IPS-NIHi11 (cell line): ENCODE measurements at places on chromosomes 4 and X.

DNA sequence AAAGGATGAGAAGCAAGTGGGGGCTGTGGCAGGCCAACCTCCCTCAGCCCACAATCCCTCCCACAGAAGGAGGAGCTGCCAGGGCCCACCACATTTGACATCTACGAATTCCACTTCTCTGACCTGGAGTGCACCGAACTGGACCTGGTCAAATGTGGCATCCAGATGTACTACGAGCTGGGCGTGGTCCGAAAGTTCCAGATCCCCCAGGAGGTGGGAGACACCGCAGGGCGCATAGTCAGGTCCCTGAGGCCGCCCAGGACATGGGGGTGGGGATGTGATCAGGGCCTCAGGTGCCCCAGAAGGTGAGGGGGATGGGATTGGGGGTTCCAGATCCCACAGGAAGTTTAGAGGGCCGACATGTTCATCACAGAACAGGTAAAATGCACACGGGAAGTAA, 13.7 kb downstream of the ATP5ME start:
- no peak for DNase-seq

- no peak for DNase-seq
These were observed 14.5 kb upstream of the DACH2 start for GRCh38 chrX:86133761-86134160.

DNA sequence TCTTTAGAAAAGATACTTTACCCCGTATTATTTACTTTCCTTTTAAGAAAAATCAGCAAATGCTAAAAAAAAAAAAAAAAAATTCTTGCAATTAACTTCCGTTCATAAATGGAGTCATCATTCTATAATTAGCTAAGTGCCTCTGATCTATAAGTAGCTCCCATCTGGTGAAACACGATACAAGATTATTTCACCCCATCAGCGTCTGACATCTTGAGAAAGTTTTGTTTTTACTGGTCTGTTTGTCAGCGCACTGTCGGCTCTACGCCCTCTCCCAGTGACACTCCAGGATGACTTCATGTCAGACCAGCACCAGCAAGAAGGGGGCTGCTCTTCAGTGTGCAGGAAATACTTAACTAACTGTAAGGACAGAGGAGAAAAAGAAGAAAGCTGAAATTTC, 108.3 kb downstream of the AFAP1 start:
- no peak for DNase-seq

- DNase-seq: peak; percentile 62
These were observed 20.6 kb upstream of the TEC start for GRCh38 chr4:48290146-48290772.

DNA sequence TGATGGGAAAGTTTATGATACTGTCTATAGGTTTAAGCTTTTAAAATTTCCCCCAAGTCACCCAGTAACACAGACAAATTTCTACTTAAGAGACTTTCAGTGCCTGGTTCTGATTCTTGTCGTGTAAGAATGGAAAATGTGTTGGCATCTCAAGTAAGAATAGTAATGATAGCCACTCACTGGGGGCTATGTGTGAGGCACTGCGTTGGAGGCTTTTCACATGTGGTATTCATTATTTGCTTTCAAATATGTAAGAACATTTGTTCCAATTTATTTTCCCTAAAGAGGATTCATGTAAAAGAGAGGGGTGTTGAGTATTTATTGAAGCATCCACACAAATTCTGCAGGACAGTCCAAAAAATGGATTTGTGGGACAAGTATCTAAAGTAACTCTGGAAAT, 143.6 kb downstream of the FNIP2 start:
- no peak for DNase-seq

- DNase-seq: no peak
These were observed 274.3 kb upstream of the IL1RAPL1 start for GRCh38 chrX:28312965-28313364.

GRCh38 chr4:76127754-76128153, 20.4 kb downstream of the NUP54 start:
- no peak for DNase-seq

- DNase-seq: no peak
These were observed 600.9 kb upstream of the DIPK2B start for GRCh38 chrX:45801554-45801953.

GRCh38 chr4:76282941-76283689, 23.4 kb upstream of the STBD1 start:
- DNase-seq: no peak

- DNase-seq: no peak
These were observed 45.6 kb downstream of the ARFIP1 start for GRCh38 chr4:152825336-152825735.

DNA sequence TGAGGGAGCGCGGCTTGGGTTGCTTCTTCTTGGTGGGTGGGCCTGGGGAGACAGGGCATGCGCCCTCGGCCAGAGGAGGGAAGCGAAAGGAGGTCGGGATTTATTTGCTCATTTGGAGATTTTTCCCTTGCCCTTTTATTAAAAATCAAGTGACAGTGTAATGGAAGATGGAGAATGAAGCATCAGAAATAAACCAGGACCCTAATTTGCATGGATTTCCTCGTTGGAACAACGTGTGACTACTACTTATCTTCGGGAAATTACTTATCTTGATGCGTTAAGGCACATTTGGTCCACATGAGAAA, 709 bp upstream of the CLOCK start:
- DNase-seq: peak; percentile 50

GRCh38 chr4:78962597-78963115, 23.4 kb upstream of the PAQR3 start:
- no peak for DNase-seq

- DNase-seq: no peak
These were observed 156.3 kb downstream of the CPEB2 start for GRCh38 chr4:15158406-15159091.

DNA sequence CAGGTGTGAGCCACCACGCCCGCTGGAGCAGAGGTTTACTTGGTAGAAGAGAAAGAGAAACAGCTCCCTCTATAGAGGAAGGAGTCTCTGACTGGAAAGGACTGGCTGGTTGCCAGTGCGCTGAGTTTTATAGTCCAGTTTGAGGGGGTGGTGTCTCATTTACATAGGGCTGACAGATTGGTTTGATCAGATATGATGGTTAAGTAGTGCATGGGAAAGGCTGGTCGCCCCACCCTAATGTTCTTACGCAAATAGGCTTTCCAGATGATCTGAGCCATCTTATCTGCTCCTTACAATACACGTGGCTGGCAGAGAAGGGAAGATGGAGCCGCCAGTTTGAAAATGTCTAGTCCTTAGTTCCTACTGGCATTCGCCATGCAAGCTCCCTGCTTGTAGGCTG, 439.5 kb downstream of the NAF1 start:
- no peak for DNase-seq

- DNase-seq: no peak
These were observed 18.8 kb upstream of the CYP4V2 start for GRCh38 chr4:186172546-186172945.

DNA sequence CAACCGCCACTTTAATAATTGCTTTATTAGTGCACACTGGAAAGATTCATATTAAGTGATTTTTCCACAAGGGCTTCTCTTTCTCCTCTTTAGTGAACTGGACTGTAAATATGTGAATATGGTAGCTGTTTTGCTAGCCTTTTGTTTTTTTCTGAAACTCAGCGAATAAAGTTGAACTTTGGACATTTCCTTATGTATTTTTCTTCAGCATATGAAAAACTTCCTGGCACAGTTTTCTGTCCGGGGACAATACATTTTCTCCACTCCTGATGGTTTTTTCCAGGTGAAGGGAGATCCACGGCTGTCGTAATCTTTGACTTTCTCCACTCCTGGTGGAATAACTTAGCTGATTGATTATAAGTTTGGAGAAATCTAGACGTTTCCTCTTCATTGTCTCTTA, 457.4 kb upstream of the FAT1 start:
- DNase-seq: no peak

- DNase-seq: no peak
These were observed 682.2 kb upstream of the AMOT start for GRCh38 chrX:113522814-113523213.

- no peak for DNase-seq
These were observed 90.5 kb upstream of the CCDC160 start for GRCh38 chrX:134146493-134146892.

GRCh38 chr4:153466949-153467896, 1.1 kb downstream of the TMEM131L start:
- peak; percentile 77 for DNase-seq

GRCh38 chrX:9249051-9249846, 215.3 kb upstream of the FAM9B start:
- DNase-seq: no peak

DNA sequence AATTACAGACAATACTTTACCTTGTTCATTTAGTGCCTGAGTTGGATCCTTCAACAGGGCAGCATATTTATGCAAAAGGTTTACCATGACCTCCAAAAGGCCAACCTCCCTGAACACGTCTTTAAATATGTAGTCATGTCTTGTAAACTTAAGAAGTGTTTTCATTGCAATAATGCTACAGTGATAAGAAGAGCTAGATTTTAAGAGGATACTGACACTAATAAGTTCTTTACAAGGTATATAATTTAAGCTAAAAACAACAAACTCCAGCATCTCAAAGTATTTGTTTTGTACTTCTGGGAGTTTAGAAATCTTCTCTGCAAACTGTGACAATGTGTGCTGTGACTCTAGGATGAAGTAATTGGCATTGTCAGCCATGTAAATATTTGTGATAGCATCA, 145.4 kb downstream of the WDFY3 start:
- no peak for DNase-seq

DNA sequence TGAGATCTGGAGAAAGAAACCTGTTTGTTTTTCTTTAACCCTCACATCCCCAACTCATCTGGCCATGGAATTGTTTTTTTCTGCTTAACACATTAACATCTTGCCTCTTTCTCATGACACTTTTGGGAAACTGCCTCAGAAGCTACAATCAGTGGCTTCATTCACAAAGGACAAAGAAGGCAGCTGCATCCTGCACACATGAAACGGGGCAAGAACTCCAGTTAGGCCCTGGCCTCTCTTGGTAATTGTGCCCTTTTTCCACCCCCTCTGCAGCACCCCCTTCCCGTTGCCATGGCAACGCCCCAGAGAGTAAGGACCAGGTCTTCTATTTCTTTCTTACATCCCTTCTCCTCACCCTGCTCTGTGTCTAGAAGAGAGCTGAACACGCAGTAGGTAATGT, 103.4 kb downstream of the PDGFRA start:
- no peak for DNase-seq

DNA sequence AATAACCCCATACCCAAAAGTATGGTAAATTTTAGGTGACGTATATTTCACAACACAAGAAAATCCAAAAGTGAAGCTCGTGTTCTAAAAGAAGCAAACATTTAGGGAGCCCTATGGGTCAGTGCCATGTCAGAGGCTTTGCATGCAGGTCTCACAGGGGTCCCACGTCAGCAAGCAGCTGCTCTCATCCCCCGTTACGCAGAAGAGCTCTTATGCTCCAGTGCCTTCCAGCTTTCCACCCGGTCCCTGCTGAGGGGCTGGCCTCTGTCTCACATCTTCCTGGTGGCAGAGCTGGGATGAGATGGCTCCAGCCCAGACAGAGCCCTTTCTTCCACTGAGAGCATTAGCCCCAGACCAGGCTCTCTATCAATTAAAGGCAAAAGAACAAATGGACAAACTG, 82.0 kb downstream of the IRF2 start:
- DNase-seq: no peak

DNA sequence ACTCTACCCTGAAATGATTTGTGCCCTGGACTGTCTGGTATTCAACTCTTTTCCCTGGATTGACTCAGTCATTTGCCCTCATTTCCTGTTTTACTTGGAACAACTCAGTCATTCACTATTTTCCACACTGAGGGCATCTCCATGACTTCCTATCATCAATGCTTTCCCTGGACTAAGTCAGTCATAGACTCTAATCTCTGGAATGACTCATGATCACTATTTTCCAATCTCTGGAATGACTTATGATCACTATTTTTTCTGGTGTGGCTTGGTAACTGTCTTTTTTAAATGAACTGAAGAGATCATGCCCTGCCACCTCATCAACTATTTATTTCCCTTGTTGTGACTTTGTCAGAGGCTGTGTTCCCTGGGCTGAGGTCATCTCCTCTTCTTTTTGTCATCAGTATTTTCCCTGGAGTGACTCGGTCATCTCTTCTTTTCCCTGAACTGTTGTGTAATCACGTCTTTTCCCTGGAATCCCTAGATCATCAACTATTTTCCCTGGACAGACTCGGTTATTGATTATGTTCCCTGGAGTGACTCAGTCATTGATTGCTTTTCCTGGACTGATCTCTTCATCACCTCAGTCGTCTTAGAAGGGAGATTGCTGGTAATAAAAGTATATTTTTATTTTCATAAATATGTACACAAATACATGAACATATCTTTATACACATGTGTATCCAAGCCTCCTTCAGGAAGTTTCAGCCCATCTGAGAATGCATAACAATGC, 327.1 kb upstream of the VCX start:
- DNase-seq: no peak

GRCh38 chrX:14573161-14573560, 43.8 kb downstream of the GLRA2 start:
- no peak for DNase-seq

DNA sequence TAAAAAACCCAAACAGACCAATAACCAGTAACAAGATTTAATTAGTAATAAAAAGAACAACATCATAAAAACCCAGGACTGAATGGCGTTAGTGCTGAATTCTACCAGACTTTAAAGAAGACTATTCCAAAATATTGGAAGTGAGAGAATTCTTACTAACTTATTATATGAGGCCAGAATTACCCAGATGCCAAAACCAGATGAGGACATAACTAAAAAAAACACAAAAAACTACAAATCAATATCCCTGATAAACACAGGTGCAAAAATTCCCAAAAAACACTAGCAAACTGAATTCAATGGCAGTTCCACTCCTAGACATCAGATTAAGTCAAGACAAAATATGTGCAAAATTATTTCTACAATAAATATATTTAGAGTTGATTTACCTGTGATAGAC, 400.1 kb upstream of the PABPC4L start:
- no peak for DNase-seq

DNA sequence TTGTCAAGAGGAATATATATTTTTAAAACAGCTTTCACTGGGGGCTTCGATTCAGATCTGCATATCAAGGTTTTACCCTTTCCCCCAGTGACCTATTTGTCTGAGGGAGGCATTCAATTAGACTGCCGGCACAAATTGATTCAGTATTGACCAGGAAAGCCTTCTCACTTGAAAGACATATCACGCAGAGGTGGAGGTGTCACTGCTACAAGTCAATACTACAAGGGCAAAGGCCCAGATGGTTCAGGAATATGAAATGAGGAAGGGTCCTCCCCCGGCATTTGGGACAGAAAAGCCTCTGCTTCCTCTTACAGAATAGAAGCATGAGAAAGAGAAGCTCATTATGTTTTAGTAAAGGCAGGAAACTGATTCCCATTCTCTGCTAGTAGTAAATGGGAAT, 383.6 kb downstream of the HNRNPD start:
- no peak for DNase-seq

- DNase-seq: no peak
These were observed 28.1 kb upstream of the NYX start for GRCh38 chrX:41419082-41419481.

- DNase-seq: peak; percentile 7
These were observed 32.0 kb upstream of the FGF16 start for GRCh38 chrX:77415161-77415560.

- no peak for DNase-seq
These were observed 39.7 kb downstream of the IGFBP7 start for GRCh38 chr4:57070461-57070860.
